ENCODE measurements at places on chromosomes 5 and 9.

- no peak for DNase-seq
Measured at GRCh38 chr9:89881431-89881830, 276.6 kb downstream of the GADD45G start.

- DNase-seq: no peak
Measured at GRCh38 chr9:86734771-86735170, 212.5 kb downstream of the GAS1 start.

DNA sequence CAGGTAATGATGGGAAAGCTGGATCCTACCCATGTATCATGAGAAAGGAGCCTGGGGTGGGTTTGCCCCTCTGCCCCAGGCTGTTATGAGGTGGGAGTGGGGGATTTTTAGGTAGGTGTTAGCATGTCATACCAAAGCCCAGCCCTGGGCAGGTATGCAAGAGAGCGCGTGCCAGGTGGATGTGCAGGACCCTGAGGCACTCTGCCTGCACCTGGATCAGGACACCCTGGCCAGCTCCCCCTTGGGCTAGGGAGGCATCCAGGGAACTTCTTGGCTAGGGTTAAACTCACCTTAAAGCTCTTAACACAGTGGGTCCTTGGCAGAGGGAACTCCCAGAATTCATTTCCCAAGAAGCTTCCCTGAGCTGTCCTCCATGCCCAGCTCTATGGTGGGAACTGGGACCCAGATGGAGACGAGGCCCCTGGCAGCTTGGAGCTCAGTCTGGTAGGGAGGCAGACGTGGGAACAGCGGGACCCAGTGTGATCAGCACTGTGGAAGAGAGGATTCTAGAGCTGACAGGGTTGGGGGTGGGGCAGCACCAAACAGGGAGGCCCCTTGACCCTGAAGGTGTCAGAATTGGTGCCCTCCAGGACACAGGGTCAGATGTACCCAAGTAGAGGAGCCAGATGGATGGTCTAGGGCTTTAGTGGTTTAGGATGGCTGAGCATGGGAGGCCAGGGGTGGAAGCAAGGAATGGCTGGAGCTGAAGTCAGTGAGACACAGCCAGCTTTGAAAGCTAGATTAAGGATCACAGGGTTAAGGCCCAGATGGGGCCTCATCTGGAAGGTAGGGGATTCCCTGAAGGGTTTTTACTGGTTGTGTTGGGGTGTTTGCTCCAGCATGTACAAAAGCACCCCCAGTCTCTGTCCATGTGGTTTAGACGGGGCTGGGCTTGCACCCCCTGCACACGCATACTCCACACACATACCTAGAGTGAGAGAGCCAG lies 2.2 kb upstream of the PRR7 start:
- DNase-seq: no peak

GRCh38 chr5:96332535-96333366 lies 100.3 kb downstream of the PCSK1 start:
- no peak for DNase-seq

GRCh38 chr9:86406366-86406765 lies 52.2 kb upstream of the TUT7 start:
- DNase-seq: peak; percentile 28

DNA sequence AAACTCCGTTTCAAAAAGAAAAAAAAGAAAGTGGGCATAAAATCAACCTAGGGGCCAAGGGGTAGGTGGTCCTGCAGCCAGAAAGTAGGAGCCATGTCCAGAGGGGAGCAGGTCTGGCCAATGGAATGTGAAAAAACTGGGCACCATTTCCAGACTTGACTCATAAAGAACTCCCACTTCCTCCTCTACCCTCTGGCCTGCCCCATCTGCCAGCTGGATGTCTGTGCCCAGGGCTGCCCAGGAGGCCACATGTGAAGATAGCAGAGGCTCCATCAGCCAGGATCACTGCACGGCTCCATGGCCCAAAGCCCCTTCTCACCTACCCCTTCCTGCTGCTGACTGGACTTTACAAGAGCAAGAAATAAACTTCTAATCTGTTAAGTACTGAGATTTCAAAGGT lies 42.1 kb upstream of the EEIG1 start:
- no peak for DNase-seq

- DNase-seq: no peak
Measured at GRCh38 chr5:65203746-65204145, 278.0 kb downstream of the ADAMTS6 start.

DNA sequence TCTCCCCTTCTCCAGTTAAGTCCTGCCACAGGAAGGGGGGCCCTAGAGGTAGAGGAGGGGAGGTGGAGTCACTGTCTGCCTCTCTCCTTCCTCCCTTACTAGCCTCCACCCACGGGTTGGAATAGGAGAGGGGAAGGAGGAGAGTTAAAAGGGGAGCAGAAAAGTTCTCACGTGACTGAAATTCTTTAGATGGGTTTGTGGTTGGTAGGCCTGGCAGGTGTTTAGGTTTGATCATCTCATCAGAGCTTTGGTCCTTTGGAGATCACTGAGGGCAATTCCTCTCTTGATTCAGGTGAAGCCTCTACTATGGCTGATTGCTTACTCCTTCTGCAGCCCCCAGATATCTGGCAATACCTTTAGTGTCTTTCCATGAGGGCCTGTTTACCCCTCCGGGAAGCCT lies 24.9 kb upstream of the C5orf63 start:
- DNase-seq: no peak

DNA sequence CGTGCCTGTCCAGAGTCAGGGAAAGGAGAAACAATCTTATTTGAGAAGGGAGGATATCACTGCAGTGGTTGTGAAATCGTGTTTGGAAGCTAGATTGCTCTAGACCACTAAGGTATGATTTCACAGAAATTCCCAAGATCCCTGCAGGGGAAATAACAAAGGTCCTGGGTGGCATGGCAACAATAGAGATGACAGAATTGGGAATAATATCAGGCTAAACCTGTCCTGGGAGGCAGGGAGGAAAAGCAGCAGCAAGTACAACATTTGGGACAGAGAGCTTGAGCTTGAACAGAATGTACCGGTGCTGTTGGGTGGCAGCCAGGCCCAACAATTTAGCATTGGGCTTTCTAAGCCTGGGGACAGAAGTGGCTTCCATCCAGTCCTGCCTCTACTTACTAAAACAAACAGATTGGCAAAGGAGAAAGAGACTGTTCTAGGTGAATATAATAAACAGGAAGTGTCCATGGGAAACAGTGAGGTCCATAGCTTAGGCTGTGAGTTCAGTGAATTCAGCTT lies 17.0 kb upstream of the ARHGAP26 start:
- peak; percentile 83 for DNase-seq

- peak; percentile 89 for DNase-seq
Measured at GRCh38 chr9:63816751-63817621, 1468.0 kb downstream of the FOXD4L5 start.
